ENCODE measurements at places on chromosomes 5 and 9.

GRCh38 chr5:149416987-149417710 is 38.1 kb upstream of the IL17B start:
- no peak for DNase-seq

- no peak for DNase-seq
These were observed 709 bp upstream of the SH3PXD2B start for GRCh38 chr5:172455087-172455381.

GRCh38 chr5:90932052-90932699 is 373.6 kb downstream of the ADGRV1 start:
- DNase-seq = no peak

DNA sequence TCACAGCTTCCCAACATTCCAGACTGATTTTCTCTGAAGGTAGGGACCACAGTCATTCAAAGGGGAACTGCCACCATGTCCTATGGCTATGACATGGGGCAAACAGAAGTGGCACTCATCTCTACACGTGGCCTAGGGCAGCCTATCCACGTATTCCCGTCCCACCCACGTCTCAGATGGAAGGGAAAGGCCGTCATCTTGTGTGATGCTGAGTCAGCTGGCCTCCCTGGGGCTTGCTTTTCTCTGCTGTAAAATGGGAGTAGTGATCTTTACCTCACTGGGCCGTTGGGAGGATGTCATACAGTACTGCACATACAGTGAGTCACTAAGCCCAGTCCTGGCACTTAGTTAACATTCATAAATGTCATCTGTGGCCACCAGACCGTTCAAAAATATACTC is 72.3 kb downstream of the RAPGEF1 start:
- DNase-seq = no peak

GRCh38 chr5:8522646-8523045 is 653.7 kb downstream of the MTRR start:
- DNase-seq = no peak

GRCh38 chr5:150163547-150164059 is 3.0 kb upstream of the CDX1 start:
- no peak for DNase-seq

- no peak for DNase-seq
These were observed 7.1 kb downstream of the TLE4 start for GRCh38 chr9:79578891-79579290.

- DNase-seq = no peak
These were observed 95.8 kb downstream of the CFAP90 start for GRCh38 chr5:7754997-7755596.

DNA sequence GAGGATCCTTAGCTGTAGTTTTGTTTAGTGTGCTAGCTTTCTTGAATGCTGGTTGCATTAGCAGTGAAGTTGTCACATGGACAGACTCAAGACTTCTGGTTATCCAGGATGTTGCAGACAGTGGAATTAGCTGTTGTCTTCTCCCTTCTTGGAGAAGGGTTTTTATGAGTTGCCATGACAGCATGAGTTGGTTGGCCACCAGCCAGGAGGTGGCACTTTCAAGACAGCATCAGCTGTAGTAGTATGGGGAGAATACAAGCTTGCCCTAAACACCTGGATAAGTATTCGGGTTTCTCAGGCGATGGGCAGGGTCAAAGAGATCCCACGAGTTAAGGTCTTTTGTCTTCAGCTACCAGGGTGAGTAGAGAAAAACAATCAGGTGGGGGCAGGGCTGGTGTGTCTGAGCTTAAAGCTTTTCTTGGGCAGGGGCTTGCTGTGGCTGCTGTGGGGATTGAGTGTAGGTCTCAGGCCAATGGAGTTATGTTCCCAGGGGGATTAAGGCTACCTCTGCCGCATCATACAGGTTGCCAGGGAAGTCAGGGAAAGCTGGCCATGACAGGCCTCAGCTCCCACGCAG is 7.7 kb upstream of the C5orf47 start:
- no peak for DNase-seq

GRCh38 chr9:104794070-104794469 is 30.1 kb downstream of the NIPSNAP3B start:
- no peak for DNase-seq

DNA sequence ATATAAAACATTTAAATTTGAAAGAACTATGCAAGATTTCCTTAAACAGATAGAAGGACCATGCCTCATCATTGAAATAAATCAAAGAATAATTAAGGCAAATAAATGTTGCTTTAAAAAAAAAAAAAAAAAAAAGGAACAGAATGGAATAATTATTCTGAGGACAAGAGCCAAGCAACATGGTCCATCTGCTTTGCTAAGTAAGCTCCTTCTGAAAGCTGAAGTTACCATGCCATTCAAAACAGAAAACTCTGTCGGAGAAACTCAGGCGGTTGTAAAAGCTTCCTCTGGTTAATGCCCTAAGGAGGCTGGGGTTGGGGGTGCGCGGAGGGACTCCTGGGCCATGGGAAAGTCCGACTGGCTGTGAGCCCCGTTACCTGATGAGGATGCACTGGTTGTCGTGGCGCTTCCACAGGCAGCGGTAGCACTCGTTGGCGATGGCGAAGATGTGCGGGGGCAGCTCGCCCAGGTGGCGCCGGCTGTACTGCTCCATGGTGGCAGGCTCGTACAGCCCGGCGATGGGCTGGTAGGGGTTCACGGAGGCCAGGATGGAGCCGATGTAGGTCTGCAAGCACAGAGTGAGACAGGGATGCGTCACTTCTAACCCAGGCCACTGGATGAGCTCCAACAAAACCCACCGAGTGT is 141.7 kb downstream of the MYO10 start:
- DNase-seq = no peak

DNA sequence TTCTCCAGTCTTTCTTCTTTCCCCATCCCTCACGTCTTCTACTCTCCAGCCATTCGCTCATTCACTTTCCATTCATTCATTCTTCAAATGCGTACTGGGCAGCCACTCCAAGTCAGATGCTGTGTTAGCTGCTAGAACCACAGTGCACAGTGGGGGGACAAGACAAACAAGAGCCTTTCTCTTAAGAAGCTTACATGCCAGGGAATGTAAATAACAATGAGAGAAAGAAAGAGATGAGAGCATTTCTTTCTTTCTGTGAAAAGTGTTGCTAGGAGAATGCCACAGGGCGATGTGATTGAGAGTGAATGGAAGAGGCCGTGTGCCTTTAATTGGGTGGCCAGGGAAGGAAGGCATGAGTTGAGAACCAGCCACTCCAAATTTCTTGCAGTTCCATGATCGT is 46.3 kb upstream of the SMIM23 start:
- no peak for DNase-seq

DNA sequence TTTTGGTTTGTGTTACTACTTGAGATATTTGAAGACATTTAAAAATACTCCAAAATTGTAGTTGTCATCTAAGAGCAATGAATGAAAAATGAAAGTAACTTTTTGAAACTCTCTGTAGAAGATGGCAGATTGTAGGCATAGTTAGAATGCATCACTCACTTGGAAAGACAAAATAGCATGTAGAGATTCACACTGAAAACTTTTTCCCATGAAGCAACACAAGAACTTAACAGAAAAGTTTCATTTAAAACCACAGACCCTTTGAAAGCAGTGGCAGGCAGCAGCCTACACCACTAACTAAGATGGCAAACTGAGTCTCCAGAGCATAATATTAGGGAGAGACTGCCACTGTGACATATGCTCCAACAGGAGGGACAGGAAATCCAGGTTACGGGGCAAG is 18.9 kb upstream of the FAM174A start:
- DNase-seq = no peak

- DNase-seq = no peak
These were observed 30.3 kb downstream of the CAST start for GRCh38 chr5:96692441-96692840.

DNA sequence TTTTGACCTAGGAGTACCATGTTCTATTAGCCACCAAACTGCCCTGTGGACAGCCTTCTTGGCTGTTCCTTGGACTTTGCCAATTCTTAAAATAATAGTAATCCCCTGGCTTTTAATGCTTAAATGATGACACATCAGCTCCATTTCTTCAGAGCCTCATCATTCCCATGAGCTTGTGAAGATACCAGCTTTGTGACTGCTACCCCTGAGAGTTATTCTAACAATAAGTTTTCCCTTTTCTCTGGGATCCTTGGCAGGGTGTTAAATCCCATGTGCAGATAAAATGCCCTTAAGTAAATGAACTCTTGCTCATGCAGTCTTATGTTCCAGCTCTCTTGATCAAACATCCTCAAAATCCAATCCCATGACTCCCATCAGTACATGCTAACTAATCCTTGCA is 415.3 kb downstream of the CETN3 start:
- no peak for DNase-seq

- peak; percentile 77 for DNase-seq
These were observed 47.1 kb upstream of the MATR3 start for GRCh38 chr5:139246394-139246793.

DNA sequence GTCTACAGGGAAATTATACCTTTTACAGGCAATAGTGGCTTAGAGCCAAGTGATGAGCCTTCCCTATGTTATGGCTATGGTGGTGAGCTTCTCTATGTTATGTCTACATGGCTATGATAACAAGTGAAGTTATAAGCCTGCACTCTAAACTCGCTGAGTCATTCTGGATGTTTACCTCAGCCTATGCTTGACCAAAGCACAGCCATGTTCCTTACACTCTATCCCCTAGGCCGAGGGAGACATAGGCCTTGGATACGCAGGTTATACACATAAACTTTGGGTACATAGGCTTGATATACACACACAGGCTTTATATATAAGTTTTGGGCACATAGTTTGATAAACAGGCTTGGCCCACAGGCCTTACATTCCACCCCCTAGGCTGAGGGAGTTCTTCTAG is 13.8 kb downstream of the DMAC1 start:
- no peak for DNase-seq

GRCh38 chr5:150208187-150209098 is 18.6 kb downstream of the SLC6A7 start:
- DNase-seq = no peak

- DNase-seq = no peak
These were observed 30.6 kb downstream of the SH3GL2 start for GRCh38 chr9:17609312-17610005.

GRCh38 chr9:37287317-37287716 is 135.2 kb upstream of the GRHPR start:
- DNase-seq = no peak

DNA sequence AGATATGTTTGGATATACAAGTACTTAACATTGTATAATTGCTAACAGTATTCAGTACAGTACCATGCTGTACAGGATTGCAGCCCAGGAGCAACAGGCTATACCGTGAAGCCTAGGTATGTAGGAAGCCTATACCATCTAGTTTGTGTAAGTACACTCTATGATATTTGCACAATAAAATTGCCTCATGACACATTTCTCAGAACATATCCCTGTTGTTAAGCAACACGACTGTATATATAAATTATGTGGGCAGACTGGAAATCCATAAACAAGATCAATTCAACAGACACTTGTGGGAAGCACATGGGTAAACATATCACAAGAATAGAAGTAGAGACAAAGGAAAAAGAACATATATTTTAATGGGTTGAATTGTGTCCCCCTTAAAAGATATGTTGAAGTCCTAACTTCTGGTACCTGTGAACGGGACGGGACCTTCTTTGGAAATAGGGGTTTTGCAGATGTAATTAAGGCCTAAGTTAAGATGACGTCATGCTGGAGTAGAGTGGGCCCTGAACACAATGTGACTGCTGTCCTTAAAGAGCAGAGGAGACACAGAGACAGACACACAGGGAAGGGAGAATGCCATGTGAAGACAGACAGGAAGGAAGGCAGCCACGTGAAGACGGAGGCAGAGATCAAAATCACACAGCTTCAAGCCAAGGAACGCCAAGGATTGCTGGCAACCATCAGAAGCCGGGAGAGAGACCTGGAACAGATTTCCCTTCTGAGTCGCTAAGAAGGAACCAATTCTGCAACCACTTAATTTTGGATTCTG is 76.3 kb downstream of the SCAI start:
- DNase-seq = no peak

DNA sequence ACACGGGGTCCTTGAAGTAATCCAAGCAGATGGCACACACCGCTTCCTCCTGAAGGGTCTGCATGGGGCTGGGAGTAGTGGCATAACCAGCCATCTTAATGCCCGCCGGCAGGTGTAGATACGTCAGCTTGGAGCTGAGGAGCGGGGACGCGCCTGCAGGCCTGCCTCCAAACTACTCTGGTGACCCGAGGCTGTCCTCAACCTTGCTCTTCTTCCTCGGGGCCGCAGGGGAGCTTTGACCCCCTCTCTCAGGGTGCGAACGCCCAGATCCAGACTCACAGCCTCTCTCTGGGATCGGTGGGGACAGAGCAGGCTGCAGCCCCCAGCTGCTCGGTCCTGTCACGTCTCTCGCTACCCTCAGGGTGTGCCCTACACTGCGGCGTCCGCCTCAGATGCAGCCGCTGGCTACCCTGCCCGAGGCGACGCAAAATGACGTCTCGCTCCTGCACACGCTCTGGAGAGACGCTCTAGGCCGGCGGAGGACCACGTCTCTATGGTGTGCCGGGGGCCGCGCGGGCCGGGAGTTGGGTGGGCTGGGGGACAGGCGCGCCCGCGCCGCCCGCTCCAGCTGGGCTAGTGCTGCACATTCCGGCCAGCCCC is at the start of gene TRIM52:
TRIM52 (minus strand) TSS at position 424 of the 600 bp plus-strand sequence; CDS start at position 94, 330 bp downstream.
- DNase-seq = no peak

- no peak for DNase-seq
These were observed 78.4 kb downstream of the NDFIP1 start for GRCh38 chr5:142186857-142187594.

DNA sequence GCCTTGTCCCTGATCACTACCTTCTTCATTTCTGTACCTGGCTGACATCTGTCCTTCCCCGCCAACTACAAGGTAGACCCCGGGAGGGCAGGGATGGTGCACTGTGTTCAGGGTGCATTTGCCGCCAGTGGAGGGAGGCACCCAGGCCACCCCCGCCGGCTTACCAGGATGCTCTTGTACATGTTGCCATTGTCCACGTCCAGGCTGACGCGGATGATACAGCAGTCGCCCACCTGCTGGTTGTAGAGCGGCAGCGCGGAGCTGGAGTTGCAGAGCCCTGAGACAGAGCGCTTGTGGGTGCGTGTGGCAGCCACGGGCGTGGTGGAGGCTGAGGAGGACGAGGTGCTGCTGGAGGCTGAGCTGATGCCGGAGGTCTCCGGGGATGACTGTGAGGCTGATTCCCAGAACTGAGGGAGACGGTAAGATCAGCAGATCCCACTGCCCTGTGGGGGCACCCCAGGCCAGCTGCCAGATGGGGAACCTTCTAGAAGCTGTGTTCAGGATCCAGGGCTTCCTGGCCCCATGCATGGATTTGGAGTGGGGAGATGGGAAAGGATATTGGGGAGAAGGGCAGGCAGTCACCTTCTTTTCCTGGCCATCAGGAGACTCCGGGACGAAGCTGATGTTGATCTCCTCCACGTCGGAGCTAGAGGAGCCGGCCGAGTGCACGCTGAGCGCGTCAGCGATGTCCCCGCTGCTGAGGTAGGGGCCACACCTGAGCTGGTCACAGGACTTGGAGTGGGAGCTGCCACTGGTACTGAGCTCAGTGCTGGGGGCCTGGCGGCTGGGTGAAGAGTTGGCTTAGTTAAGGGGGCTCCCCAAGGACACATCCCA is 19.5 kb downstream of the RALGDS start:
- DNase-seq = no peak

GRCh38 chr5:31098811-31099210 is 94.7 kb upstream of the CDH6 start:
- DNase-seq = no peak

GRCh38 chr5:56158331-56158960 is 74.7 kb downstream of the ANKRD55 start:
- no peak for DNase-seq

GRCh38 chr9:14616188-14616982 is 76.8 kb downstream of the ZDHHC21 start:
- DNase-seq = no peak
